ENCODE measurements at places on chromosomes 13 and 19. TPM values are rescaled to one million over a fixed set of nuclear protein-coding genes. Genes with fewer than 3 reads are reported as not detected.

DNA sequence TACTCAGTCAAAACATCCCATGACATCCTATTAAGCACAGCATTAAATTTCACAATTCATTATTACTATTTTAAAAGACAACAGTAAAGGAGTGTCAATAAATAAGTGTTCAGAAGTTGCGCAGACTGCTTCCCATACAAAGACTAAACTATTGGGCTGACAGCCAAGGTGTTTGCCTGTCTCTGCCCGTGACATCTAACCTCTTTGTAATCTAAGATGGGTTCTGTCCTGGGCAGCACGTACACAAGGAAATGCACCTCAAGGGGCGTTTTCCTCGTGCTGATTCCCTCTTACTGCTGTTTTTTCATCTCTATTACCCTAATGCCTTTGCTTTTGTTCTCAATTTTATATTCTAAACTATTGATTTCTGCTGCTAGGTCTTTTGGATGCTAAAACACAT is 216.3 kb downstream of the NHLRC3 start:
- DNase-seq, result no peak

GRCh38 chr19:18771328-18772242 is 19.5 kb downstream of the COMP start:
- no peak for DNase-seq

GRCh38 chr13:69496981-69497380 is 610.6 kb upstream of the ATXN8OS start:
- DNase-seq, result no peak

GRCh38 chr13:95226932-95227695 is 74.1 kb downstream of the ABCC4 start:
- no peak for DNase-seq

CYP4F8 gene
- not detected for total RNA-seq

OSCAR gene
- total RNA-seq, result 3.0 TPM

DNA sequence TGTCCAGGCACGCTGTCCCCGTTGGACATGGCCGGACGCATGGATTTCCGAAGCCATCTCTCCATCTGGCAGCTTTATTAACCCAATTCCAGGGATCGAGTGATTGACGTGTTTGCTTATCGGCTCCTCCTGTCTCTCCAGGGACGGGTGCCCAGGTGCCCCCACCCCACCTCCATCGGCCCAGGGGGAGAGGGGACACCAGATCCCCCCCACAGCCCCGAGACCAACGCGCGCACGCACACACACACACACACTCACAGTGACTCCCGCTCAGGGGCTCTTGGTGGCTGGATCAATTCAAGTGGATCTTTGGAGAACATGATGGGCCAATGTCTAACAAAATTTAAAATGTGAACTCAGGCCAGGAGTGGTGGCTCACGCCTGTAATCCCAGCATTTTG is 23.1 kb upstream of the ONECUT3 start:
- no peak for DNase-seq

- DNase-seq, result no peak
Observed at GRCh38 chr13:91661692-91662490, 263.5 kb downstream of the GPC5 start.

FCAR gene
- 0.49 TPM for total RNA-seq

GRCh38 chr19:48613024-48613851 is 1.6 kb downstream of the FAM83E start:
- no peak for DNase-seq

DNA sequence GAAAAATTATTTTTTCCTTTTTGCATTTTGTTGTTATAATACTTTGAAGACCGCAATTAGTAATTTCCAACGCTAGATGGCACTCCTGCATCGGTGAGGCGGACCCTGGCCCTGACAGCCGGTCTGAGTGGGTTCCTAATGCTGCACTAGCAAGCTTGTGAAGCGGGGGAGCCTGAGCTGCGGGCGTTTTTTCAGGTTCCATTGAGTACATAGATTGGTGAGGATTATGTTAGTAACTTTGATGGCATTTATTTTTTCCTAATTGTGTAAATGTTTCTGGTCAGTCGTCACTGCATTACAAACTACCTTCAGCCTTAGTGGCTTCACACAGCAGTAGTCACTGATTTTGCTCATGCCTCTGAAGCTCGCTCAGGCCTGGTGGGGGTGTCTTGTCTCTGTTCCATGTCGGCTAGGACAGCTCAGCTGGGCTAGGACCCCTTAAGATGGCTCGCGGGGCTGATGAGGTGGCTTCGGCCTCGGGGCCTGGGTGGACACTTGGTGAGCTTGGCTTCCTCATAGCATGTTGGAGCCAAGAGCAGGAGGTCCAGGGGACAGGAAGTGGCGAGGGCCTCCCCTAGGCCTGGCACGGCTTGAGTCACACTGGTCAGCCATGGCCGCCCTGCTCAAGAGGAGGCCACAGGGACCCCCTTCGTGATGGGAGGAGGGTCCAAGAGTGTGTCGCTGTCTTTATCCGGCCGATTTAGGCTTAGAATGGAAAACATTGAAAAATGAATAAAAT is 25.0 kb downstream of the ERCC5 start:
- no peak for DNase-seq

CXCL17 gene
- total RNA-seq, result not detected

DNA sequence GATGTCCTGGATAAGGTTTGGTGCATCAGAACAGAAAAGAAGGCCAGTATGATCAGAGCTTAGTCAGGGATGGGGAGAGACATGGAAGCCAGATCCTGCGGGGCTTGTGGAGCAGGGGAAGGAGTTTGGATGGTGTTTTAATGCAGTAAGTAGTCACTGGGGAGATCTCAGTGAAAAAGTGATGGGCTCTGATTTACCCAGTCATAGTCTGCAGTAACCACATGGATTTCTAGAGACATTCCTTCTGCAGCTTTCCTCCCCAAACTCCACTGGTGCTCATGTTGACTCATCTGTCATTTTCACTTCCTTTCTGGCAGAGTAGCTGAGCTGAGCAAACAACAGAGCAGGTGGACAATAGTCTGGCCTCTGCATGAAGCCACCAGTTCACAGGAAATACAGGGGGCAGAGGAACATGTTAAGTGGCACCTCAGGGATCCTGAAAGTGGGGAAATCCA is 144.1 kb downstream of the DPF1 start:
- no peak for DNase-seq

- no peak for DNase-seq
Observed at GRCh38 chr13:83765796-83766195, 116.5 kb downstream of the SLITRK1 start.

AXL gene
- 98.3 TPM for total RNA-seq

GRCh38 chr19:11142528-11143171 is 12.9 kb downstream of the SPC24 start:
- peak; percentile 97 for DNase-seq

DENND1C gene
- total RNA-seq, result not detected

- no peak for DNase-seq
Observed at GRCh38 chr13:44281252-44282000, 92.2 kb upstream of the SERP2 start.

C1QTNF9 gene
- total RNA-seq, result 2.2 TPM

SULT2A1 gene
- not detected for total RNA-seq

DNA sequence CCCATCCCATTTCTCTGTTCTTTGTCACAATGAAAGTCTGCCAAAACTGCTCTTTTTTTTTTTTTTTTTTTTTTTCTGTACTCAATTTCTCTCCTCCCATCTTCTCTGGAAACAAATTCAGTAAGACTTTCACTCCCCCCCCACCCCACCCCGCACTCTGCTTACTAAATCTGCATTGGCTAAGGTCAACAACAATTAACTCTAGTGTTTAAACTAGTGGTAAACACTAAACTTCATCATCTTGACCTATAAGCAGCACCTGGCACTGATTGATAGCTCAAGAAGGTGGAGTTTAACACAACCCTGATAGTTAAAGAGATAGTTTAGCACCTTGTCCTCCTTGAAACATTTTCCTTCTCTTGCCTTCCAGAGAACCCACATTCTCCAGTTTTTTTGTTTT is 14.1 kb upstream of the KLF12 start:
- no peak for DNase-seq

GRCh38 chr13:61286148-61286745 is 129.4 kb downstream of the PCDH20 start:
- no peak for DNase-seq

- DNase-seq, result no peak
Observed at GRCh38 chr19:6271251-6271650, 8.5 kb downstream of the MLLT1 start.

GRCh38 chr19:41575998-41576397 is at the start of gene CEACAM21:
Gene CEACAM21, plus strand, starts transcription at chr19:41576166. Its CDS starts 109 bp downstream, at chr19:41576275.
- DNase-seq, result no peak

CBARP gene
- total RNA-seq, result 0.81 TPM

KRTDAP gene
- total RNA-seq, result not detected

- DNase-seq, result no peak
Observed at GRCh38 chr13:45541806-45542205, 73.7 kb downstream of the ERICH6B start.

SIX5 gene
- total RNA-seq, result 20.7 TPM

DNA sequence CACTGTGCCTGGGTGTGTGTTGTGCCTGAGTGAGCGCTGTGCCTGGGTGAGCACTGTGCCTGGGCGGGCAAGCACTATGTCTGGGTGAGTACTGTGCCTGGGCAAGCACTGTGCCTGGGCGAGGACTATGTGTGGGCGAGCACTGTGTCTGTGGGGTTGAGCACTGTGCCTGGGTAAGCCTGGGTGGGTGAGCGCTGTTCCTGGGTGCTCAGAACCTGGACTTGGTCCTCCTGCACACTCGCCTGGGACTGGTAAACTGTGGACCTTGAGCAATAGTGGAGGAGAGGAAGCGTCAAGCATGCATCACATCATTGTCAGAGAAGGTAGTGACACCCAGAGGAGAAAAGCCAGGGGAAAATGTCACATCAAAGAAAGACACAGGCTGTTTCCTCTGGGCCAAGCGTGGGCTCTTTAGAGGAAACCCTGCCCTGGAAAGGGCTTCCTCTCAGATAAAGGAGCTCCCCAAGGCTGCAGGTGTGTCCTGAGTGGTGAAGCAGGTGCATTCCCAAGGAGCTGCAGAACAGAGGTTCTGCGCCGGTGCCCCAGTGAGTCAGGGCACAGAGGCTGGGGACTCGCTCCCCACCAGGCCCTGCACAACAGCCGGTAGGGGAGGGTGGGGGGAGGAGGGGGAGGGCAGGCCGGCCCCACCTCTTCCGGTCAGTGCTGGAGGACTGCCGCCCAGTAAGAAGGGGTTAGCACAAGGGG is 141.2 kb downstream of the TEX29 start:
- peak; percentile 33 for DNase-seq

- peak; percentile 17 for DNase-seq
Observed at GRCh38 chr13:99966064-99966805, 5.3 kb downstream of the ZIC5 start.

FAM216B gene
- total RNA-seq, result not detected

DNA sequence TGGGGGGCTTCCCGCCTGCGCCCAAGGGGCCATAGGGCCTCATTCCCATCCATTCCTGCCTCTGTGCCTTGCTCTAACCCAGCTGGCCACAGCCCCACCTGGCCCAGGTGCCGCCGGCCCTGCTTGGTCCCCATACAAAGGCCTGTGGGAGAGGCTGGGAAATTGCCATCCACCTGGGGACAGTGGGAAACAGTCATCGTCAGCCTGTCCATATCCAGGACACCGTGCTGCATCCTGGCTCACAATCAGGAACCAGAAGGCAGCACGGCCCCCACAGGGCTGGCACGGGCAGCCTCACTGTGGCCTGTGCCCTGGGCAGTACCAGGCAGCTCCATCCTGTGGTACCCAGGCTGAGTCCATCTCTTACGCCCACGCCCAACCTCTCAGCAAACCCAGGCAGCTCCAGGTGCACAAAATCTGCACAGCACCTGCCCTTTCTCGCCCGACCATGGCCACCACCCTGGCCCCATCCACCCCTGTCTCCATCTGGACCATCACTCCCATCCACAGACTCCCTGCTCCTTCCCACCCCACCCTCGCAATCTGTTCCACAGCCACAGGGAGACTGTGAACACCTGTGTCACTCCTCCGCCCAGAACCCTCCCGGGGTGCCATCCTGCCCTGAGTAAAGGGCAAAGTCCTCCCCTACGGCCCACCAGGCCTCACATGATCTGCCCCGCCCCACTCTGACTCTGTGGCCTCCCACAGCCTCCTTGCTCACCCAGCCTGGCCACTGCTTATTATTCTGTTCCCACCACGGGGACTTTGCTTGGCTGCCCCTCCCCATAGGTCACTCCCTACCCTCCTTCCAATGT is 21.1 kb upstream of the FBXO27 start:
- no peak for DNase-seq

- peak; percentile 97 for DNase-seq
Observed at GRCh38 chr19:16628183-16628983, at the start of gene MED26. Gene MED26, minus strand, starts transcription at chr19:16628204. Its CDS starts 261 bp downstream, at chr19:16627943.

DNA sequence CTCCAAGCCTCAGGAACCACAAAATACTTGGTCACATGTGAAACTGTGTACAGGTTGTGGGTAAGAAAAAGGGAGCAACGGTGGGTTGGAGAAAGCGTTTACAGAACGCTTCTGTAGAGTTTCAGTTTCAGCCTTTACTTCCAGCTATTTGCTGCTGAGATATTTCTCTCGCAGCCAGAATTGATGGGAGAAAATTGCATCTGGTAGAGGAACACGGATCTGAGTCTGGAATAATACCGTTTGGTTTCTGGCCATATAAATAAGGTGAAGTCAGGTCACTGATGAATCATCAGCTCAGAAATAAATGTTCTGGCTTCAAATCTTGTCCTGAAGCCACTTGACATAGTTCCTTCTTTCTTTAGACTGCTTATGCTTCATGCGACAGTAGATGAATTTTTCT is 20.3 kb upstream of the RFC3 start:
- DNase-seq, result no peak

- no peak for DNase-seq
Observed at GRCh38 chr19:56321254-56321988, 6.8 kb upstream of the ZSCAN5A start.

DNA sequence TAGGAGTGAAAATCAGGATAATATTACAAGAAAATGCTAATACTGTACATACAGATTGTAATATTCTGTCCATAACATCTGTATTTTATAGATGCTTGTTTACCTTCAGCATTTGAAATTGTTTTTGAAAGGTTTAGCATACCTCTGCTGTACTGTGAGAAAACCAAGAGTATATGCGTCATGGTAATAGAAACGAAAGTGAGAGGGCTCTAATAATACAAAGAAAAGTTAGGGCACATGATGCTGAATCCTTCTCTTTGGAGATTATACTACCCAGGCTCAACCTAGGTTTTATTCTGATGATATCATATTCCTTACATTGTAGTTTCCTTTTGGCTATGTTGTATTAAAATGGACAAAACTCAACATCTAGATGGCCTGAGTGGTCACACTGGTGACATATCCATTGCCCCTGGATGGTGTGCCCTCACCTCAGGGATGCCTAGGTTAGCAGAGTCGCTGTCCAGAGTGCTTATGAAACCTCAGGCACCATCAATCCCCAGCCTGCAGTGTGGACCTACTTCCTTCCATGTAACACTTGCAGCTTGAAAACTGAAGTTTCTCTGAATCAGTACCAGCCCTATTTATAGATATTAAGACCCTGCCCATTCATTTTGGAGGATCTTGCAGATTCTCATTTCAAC is 253.7 kb downstream of the KCTD12 start:
- DNase-seq, result no peak

GRCh38 chr19:35755131-35755549 is 1.7 kb downstream of the HSPB6 start:
- no peak for DNase-seq

- no peak for DNase-seq
Observed at GRCh38 chr19:49643466-49643865, 1.5 kb downstream of the SCAF1 start.
